Gastroesophageal sphincter (tissue), 4 donors: ENCODE measurements at places on chromosomes 13 and 19. TPM values are rescaled to one million over a fixed set of nuclear protein-coding genes. Genes with fewer than 3 reads are reported as not detected.
A peak's percentile ranks its signal among the peaks of the same experiment; 100 is the strongest.

GRCh38 chr19:17091758-17092333, 16.3 kb downstream of the MYO9B start:
- ATAC-seq: no peak

DNA sequence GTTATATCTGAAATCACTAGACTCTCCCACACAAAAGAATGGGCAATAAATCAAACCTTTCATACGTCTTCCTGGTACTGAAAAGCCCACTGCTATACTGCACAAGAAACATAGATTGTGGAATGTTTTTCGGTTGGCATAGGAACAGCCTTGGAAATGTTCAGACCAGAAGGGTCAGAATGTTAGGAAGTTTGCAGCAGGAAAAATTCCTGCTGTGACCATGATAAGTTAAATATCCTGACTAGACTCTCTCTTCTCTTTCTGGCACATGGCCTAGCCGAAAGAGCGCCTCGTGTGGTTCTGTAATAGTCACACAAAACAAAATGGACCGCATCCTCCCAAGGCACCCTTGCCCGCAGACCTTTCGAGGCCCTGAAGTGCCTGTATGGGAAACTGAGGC, 427.2 kb downstream of the COG6 start:
- ATAC-seq: no peak

DNA sequence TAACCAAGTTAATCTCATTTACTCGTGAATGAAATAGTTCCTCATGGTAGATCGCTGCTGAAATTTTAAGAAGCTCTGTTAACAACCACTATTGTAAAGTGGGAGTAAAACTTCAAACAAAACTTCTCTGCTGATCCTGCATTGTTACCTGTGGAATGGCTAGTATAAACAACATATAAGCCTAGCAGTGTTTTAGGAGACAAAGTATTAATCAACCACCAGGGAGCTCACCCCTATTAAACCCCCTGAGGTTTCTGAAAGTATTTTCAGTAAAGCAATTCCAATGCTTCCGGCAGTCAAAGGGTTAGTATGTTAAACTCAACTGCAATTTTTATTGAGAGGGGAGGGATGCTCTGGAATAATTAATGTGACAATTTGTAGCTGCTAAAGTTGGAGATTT, 30.0 kb upstream of the PCDH17 start:
- no peak for ATAC-seq

GRCh38 chr13:23871616-23872220, 17.5 kb downstream of the MIPEP start:
- ATAC-seq: no peak

- no peak for ATAC-seq
Observed at GRCh38 chr13:35760735-35761281, 284.3 kb upstream of the MAB21L1 start.

GRCh38 chr19:8208922-8209461, at the start of gene CERS4:
Gene CERS4, plus strand, starts transcription at chr19:8209370. Its CDS starts 41,707 bp downstream, at chr19:8251077.
- ATAC-seq: peak; percentile 88

DNA sequence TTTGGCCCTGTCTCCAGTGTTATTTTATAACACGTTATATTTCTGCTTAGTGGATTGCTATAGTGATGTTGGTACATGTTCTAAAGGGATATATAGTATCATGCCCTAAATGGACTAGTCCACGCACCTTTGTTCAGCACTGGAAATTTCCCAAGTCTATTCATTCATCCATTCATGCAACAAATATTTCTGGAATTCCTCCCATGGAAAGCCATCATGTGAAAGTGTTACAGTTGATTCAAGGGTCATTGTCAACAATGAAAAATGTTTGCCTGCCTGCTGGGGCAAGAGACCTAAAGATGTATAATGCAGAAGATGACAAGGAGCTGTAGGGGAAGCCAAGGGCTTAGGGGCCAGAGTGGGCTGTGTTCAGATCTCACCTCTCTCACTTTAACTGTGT, 10.8 kb upstream of the HSPH1 start:
- no peak for ATAC-seq

DNA sequence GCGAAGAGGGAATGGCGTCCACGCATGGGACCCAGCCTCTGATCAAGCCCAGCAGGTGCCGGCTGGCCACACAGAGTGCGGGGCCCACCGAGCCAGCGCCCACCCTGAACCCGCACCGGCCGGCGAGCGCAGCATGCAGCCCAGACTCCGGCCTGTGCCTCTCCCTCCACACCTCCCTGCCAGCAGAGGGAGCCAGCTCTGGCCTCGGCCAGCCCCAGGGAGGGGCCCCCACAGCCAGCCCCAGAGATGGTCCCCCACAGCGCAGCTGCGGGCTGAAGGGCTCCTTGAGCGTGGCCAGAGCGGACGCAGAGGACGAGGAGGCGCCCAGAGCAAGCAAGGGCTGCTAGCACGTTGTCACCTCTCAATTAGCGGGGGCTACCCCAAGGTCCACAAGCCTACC, 904.5 kb downstream of the SLITRK6 start:
- ATAC-seq: peak; percentile 25

DNA sequence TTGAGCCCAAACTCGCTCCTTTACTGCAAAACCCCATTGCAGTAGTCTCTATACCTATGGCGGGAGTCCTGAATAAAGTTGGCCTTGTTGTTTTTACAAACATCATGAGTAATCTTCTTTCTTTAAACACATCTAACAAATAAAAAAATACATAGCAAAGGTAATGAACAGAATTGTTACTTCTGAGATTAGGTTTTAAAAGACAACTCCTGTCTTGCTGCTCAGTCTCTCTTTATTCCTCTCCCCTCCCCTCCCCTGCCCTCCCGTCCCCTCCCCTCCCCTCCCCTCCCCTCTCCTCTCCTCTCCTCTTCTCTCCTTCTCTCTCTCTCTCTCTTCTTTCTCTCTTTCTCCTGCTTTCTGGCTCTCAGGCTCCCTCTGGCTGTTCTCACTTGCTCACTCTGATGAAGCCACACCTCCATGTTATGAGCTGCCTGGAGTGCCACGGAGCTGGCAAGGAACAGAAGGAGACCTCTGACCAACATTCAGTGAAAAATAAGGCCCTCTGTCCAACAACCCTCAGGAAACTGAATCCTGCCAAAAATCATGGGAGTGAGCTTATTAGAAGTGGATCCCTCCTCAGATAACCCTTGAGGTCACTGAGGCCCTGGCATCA, 300.7 kb upstream of the MIR17HG start:
- ATAC-seq: no peak

GRCh38 chr19:7789447-7789846, 26.4 kb downstream of the CLEC4M start:
- ATAC-seq: no peak

DNA sequence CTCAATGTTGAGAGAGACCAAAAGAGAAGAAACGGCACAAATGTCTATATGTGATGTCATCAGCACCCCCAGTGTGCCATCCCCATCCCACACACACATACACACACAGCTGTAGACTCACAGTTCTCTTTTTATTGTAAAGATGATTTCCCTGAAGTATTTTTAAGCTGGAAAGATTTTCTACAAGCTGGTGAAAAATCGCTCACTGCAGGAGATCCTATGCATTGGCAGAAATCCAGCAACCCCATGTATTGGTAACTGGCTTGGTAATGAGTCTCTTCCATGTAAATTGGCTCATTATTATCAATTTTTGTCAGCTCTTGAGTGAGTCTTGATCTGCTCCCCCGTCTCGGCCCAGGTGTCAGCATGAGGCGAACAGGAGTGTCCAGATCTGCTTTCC, 107.1 kb upstream of the UQCRFS1 start:
- no peak for ATAC-seq

GRCh38 chr13:114142640-114143490, 10.4 kb upstream of the RASA3 start:
- ATAC-seq: peak; percentile 68

- no peak for ATAC-seq
Observed at GRCh38 chr19:19077103-19077502, 13.3 kb downstream of the SLC25A42 start.

DNA sequence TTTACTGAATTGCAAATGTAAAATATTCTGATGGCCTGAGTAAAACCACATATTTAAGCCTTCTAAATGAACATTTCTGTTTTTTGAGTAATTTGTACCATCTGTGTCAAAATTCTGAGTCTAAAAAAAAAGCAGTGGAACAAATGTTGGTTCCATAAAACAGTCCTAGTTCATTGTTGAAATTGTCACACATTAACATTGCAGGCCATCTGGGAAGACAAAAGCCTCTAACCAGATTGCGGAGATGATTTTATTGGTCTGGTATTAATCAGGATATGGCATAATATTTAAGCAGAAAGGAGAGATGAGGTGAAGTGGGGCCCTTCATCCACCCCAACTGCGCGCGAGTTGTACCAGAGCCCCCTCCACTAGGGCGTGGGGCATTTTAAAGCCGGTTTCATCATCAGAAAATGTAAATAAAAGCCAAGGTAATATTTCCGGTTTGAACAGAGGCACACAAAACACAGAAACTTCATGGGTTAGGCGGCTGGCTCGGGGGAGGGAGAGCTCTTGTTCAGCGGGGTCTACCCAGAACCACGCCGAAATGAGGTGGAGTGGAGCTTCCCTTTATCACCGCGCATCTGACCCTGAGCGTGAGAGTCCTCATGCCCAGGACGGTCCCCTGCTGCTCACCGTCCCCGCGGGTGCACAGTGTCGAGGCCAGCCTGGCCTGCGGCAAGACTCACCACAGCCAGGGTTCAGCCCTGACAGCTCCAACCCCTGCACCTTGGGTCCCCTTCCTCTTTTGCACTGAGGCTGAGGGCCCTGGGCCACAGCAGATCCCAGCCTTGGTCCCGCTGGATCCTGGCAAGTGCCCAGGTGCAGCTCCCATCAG, 169.2 kb downstream of the URI1 start:
- ATAC-seq: no peak

DNA sequence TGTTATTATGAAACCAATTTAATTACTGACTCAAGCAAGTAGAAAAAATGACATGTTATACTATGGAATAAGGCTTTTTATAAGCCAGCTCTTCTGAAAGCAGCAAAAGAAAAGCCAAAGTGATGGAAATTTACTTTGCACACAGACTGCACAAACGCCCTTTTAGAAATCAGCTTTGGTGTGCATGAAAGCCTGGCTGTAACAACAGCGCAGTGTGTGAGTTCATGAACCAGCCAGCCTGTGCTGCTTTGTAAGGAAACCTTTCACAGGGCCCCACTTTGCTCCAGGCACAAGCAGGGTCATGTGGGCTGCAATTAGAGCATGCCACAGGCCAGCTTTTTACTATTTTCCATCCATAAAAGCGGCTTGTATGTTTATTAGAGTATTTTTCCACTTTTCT, 13.6 kb upstream of the IFT88 start:
- ATAC-seq: no peak

DNA sequence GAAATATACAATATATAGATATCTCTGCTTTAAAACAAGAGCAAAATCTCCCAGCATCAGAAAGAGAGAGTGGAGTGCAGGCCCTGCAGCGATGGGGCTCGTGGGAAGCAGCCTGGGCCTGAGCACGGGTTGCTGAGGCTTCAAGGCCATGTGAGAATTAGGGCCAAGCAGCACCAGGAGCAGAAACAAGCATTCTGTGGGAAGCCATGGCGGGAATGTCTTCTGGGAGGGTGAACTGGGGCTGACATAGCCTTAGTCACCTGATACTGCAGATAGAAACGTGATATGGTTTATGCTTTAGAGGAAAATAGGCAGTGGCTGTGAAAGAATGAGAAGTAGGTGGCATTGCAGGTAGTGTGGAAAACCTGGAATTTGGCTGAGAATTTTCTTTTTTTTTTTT, 472.3 kb downstream of the IRS2 start:
- no peak for ATAC-seq

GRCh38 chr13:23510979-23511735, 59.1 kb upstream of the TNFRSF19 start:
- no peak for ATAC-seq

DNA sequence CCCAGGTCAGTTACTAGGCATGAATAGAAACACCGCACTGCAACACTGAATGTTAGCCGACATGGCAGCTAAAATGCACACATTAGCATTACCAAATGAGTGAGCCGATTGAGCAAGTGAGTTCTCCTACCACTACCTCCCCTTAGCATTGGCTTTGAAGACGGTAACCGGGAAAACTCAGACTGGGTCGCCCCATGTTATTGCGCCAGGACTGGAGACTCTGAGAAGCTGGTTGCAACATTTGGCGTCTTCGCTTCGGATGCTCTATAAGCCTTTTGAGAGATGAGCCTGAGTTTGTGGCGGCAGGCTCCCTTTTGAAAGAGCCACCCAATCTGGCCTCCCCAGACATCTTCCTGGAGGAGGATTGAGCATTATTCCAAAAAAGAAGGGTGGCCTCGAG, 68.5 kb upstream of the POMP start:
- no peak for ATAC-seq

DNA sequence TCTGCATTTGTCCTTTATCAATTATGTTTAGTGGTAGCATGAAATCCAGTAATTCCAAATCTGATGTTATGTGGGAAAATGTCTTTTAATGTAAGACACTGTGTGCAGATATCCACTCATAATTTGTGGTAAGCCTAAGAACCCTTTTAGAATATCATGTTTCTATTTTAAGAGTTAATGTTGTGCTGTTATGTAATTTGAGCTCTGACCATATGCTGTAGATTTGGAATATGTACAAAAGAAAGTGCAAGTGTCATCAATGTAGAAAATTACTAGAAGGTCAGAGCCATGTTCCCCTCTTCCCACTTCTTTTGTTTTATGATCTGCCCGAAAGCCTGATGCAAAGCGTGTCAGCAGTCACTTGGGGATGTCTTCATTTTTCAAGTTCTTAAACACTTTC, 44.5 kb downstream of the SCEL start:
- ATAC-seq: no peak

DNA sequence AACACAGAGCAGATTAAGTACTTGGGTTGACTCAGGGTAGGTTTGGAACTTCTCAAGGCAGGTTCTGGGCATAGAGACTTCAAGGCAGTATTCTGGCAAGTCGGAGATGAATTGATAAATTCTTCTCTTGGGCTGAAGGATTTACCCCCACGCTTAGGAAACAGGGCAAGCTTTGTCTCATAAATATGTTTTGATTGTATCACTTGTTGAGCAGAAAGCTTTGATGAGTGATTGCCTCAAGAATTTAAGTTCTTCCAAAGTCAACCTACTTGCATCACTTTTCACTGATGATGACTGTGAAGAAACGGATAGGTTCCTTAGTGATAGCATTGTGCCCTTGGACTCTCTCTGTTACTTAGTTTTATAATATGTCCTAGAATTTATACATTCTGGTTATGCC, 258.6 kb upstream of the DACH1 start:
- no peak for ATAC-seq

- no peak for ATAC-seq
Observed at GRCh38 chr13:27510082-27510481, 59.7 kb upstream of the MTIF3 start.

Gene FPR2
- 2.2 TPM for total RNA-seq

Gene GJB2
- total RNA-seq: 0.54 TPM

Gene TRPC4
- 0.31 TPM for total RNA-seq

Gene KIR2DL4
- not detected for total RNA-seq

Gene LYPD5
- 9.8 TPM for total RNA-seq

Gene GJB6
- 21.5 TPM for total RNA-seq

Gene PNMA8B
- total RNA-seq: 1.9 TPM

Gene SLITRK1
- not detected for total RNA-seq

Gene MYBPC2
- total RNA-seq: not detected

Gene SLC15A1
- total RNA-seq: not detected

Gene SULT2A1
- not detected for total RNA-seq

Gene GPC5
- not detected for total RNA-seq

Gene CLEC11A
- total RNA-seq: 4.6 TPM

Gene ZNF560
- not detected for total RNA-seq

Gene SYNGR4
- not detected for total RNA-seq

Gene SIGLEC8
- total RNA-seq: 0.54 TPM

Gene C19orf53
- total RNA-seq: 142 TPM
